Spinal cord (tissue), 10 donors: ENCODE measurements at places on chromosomes 6 and 20. TPM values are rescaled to one million over a fixed set of nuclear protein-coding genes. Genes with fewer than 3 reads are reported as not detected.

Gene MTHFD1L
- 18.4 TPM for total RNA-seq

Gene ADTRP
- total RNA-seq = 0.88 TPM

Gene TMEM244
- total RNA-seq = not detected

Gene HTR1B
- 5.2 TPM for total RNA-seq

Gene ETV7
- total RNA-seq = 0.61 TPM

Gene ELOVL4
- 11.0 TPM for total RNA-seq

Gene CLPSL2
- not detected for total RNA-seq

Gene C6orf132
- 0.10 TPM for total RNA-seq

Gene MDFI
- 155 TPM for total RNA-seq

Gene E2F3
- 9.0 TPM for total RNA-seq

Gene EFCAB8
- total RNA-seq = 0.10 TPM

Gene FOXF2
- total RNA-seq = 7.6 TPM

Gene VGLL2
- 0.11 TPM for total RNA-seq

Gene SCRT2
- total RNA-seq = 0.66 TPM

Gene SEMG2
- total RNA-seq = not detected

Gene SPATS1
- total RNA-seq = 0.88 TPM

Gene SNAI1
- 0.40 TPM for total RNA-seq

Gene METTL24
- 5.8 TPM for total RNA-seq

Gene FOXS1
- 8.7 TPM for total RNA-seq

Gene UST
- 28.9 TPM for total RNA-seq

Gene RIPPLY2
- total RNA-seq = 11.4 TPM

Gene ID4
- total RNA-seq = 190 TPM
